ENCODE measurements at places on chromosomes 5 and 9.

- no peak for DNase-seq
Measured at GRCh38 chr9:130938652-130939404, at the start of gene FIBCD1. FIBCD1 (minus strand) TSS chr9:130939247; CDS start chr9:130938607, 640 bp downstream.

DNA sequence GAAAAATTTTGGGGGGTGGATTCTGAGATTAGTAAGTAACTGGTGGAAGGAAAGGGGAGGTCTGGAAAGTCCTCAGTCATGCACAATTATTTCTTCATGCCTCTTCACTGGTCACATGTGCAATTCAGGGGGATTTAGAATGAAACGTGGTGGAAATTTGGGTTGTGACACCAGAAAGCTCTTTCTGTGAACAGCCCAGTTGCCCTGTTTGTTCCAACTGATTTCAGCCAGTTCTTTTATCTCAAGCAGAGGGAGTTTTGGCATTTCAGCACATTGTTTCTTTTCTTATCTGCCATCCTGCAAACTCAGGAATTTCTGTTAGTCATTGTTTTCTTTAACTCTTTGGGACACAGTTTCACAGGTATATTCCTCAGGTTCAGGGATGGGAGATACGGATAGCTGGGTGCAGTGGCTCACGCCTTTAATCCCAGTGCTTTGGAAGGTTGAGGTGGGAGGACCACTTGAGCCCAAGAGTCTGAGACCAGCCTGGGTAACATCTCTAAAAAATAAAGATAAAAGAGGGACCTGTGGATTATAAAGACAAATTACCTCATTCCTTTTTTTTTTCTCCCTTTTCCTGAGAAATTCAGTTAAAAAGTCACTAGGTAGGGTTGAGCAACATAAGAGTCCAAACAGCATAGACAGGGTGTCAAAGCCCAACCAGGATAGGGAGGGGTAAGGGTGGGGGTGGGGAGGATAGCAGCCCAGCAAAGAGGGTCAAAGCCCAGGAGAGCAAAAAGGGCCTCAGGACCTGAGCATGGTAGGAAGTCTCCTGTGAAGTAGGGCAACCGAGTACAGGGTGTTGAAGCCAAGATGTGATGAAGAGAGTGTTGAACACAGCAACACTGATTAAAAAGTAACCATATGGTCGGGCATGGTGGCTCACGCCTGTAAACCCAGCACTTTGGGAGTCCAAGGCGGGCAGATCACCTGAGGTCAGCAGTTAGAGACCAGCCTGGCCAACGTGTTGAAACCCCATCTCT, 5.4 kb upstream of the B4GALT1 start:
- no peak for DNase-seq

DNA sequence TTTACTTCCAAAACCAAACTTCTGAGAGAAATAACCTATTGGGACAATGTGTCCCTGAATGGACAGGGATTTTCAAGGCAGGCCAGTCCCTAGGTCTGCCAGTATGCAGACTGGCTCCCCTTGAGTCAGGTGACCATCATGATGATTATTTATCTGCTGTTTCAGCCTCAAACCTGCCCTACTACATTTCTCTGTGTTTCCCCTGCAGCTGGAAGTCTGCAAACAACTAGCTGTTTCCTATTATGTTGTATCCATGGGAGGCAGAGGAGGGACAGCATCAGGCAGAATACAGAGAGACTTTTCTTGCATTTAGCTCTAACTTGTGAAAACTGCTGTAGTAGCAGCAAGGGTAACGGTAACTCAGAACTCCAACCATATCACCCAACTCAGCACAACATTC, 36.2 kb upstream of the IFNK start:
- no peak for DNase-seq

GRCh38 chr9:89661391-89661949, 56.7 kb downstream of the GADD45G start:
- no peak for DNase-seq

GRCh38 chr9:34502891-34503290, 19.9 kb downstream of the ENHO start:
- no peak for DNase-seq

GRCh38 chr9:114454652-114455051, 50.6 kb downstream of the WHRN start:
- DNase-seq = no peak

GRCh38 chr5:151288180-151288579, 15.4 kb downstream of the SLC36A3 start:
- no peak for DNase-seq

Data from fibroblast of gingiva (primary cell).